HEK293T (cell line): ENCODE measurements at places on chromosomes 2 and 18.

- no peak for DNase-seq
These were observed 51.8 kb downstream of the PKDCC start for GRCh38 chr2:42099438-42100173.

DNA sequence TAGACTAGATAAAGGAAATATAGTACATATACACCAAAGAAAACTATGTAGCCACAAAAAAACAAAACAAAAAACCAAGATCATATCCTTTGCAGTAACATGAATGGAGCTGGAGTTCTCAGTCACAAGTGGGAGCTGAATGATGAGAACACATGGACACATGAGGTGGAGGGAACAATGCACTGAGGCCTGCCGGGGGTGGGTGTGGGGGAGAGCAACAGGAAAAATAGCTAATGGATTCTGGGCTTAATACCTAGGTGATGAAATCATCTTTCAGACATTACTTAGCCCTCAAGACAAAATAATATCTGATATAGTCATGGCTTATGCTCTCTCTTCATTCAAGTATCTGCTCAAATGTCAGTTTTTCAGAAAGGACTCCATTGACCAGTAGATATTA, 930.6 kb downstream of the LRP1B start:
- DNase-seq, result no peak

DNA sequence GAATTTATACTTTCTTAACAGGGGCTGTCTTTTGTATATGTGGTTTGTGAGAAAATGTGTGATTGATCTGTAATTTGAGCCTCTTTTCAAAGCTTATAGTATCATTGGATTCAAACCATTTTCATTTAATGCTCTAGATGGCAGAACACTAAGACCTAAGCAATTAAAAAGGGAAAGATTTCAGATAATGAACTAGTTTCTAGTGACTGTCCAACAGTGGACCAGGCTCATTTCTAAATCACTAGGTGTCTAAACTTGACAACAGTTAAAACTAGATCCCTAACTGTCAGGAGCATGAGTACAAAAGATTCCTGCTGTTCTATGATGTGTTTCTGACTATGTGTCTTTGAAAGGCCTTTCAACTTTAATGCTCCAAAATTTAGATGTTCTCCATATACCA, 54.6 kb downstream of the ANKRD44 start:
- DNase-seq, result no peak

DNA sequence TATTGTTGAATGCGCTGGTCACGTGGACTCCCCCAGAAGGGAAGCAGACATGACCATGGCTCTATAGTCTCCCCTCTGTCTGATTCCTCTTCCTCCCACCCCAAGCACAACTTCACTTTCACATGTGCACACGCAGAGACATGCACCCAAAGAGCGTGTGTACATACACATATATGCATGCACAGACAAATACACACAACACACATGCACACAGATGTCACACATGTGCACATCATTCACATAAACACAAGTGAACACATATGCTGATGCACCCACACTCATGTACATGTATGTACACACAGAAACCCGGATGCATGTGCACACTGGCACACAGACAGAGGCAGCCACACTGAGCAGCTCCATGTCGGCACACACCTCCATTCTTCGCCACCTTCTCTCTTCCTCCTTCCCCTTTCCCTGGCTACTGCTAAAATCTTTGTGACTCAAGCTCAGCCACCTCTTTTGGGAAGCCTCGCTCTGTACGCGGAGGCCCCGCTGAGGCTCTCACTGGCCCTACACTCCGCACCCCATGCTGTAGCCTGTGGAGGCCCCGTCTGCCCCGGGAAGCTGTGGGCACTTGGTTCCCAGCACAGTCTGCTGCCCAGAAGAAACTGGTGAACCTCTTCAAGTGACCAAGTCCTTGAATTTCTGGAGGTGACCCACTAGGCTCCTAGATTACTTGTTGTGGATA, 101.6 kb upstream of the TEX51 start:
- DNase-seq, result no peak

DNA sequence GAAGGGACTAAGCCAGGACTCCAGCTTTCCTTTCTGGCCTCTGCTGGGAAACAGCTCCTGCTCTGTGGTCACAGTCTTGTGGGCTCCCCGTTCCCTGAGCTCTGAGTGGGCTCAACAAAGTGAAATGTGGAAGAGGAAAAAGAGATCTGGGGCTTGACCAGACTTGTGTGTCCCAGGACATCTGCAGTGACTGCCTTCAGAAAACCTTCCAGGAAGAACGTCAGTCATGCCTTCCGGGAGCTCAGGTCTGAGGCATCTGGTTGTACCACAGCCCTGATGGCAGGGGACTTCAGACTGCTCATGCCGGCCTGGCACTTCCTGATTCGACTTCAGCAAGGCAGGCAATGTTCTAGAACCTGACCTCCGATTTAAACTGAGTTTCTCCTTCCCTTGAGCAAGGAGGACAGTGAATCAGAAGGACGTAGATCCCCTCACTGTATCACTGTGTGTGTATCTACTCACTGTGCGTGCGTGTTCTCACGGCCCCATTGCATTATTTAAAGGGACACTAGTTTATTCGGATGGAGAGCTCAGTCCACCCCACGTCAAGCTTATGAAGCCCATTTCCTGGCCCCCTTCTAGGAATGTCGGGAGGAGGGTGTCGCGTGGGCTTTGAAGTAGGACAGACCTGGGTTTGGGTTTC, 548 bp upstream of the FBLN7 start:
- DNase-seq, result no peak

DNA sequence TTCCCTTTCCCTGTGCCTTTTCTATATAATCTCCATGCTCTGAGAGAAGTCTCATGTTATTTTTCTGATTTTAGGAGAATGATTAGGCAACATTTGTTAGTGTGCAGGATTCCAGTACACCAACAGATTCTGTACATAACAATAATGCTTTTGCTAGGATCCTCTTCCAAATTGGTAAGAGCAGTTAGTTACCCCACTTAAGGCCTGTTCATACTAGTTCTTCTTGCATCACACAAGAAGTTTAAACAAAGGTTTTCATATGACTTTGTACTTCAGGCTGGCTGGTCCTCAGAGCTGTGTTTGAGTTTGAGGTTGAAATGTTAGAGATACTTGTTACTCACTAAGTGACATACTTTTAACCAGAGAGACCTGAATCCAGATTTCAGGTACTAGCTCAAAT, 686.9 kb upstream of the NRXN1 start:
- DNase-seq, result no peak

- DNase-seq, result no peak
These were observed 231.8 kb downstream of the KCNE4 start for GRCh38 chr2:223283771-223284170.

GRCh38 chr18:53745224-53745967, 479.1 kb downstream of the MBD2 start:
- no peak for DNase-seq

DNA sequence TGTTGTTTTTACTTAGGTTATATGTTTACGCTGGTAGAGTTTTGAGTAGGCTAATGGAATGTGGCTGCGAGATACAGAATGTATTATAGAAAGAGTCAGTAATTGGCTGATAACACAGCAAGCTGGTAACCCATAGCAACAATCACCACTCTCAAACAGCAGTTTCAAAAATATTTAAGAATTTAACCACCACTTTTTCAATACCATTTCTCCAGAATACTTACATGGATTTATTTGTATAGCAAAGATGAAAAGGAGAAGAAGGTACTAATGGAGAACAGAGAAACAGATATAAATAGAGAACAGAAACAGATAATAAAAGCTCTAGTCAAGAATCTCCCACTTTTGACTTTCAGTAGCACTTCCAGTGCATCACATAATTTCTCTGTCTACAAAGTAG, 188.3 kb upstream of the SLC39A10 start:
- no peak for DNase-seq

DNA sequence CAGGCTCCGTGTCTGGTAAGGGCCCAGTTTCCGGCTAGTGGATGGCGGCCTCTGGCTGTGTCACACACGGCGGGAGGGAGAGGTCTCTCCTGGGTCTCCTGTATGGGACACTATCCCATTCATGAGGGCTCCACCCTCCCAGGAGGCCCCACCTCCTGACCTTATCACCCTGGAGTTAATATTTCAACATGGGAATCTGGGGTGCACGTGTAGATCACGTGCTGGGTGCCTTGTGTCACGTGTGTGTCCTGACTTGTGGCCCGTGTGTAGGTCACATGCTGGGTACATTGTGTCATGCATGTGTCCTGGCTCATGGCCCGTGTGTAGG, 9.9 kb downstream of the NEU4 start:
- DNase-seq, result no peak

DNA sequence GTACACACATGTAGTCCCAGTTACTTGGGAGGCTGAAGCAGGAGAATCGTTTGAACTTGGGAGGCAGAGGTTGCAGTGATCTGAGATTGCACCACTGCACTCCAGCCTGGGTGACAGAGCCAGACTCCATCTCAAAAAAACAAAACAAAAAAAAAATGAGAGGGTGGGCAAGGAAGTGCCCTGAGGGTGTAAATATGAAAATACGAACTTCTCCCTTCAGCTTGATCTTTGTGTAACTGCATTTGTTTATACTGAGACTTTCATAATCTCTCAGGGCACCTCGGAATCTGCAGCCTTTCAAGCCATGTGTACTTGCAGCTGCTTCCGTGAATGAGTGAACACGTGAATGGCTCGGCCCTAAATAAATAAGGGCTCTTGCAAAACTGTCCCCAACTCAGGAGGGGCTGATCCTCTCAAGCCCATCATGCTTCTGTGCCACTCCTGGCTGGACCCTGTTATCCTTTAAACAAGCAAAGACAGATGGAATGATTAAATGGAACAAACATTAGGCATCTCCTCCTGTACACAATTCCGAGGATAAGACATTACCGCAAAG, 96.8 kb downstream of the BOD1L2 start:
- DNase-seq, result no peak
